BJ (cell line): ENCODE measurements at places on chromosomes 16 and 17. TPM values are rescaled to one million over a fixed set of nuclear protein-coding genes. Genes with fewer than 3 reads are reported as not detected.

Gene MT3
- polyA plus RNA-seq = not detected in 2 replicates

Gene TBC1D28
- polyA plus RNA-seq = not detected in 2 replicates

Gene ZPBP2
- not detected in 2 replicates for polyA plus RNA-seq

Gene DNAAF8
- 1.9 and 2.2 TPM in 2 replicates for polyA plus RNA-seq

Gene APOH
- not detected in 2 replicates for polyA plus RNA-seq

Gene ABCA9
- polyA plus RNA-seq = 0.06 and 0.25 TPM in 2 replicates

Gene CHST4
- not detected in 2 replicates for polyA plus RNA-seq

Gene ANKRD40CL
- polyA plus RNA-seq = not detected in 2 replicates

Gene SLC38A8
- not detected in 2 replicates for polyA plus RNA-seq

Gene PTRH2
- polyA plus RNA-seq = 31.4 and 42.4 TPM in 2 replicates

Gene SLC5A11
- not detected in 2 replicates for polyA plus RNA-seq

Gene VMP1
- 105 and 186 TPM in 2 replicates for polyA plus RNA-seq

Gene ZDHHC1
- 3.5 and 7.4 TPM in 2 replicates for polyA plus RNA-seq
